Activated T-helper 1 cell treated with anti-CD3 and anti-CD28 coated beads, Interleukin-2, amount 50 U/mL, for 16 hours (primary cell): ENCODE measurements at places on chromosomes 11 and 22.

GRCh38 chr11:134333312-134333711, 1.5 kb downstream of the GLB1L2 start:
- DNase-seq, result no peak

GRCh38 chr11:67033661-67034166, 10.8 kb downstream of the SYT12 start:
- DNase-seq, result no peak

GRCh38 chr11:85347291-85347690, 279.9 kb downstream of the DLG2 start:
- no peak for DNase-seq

DNA sequence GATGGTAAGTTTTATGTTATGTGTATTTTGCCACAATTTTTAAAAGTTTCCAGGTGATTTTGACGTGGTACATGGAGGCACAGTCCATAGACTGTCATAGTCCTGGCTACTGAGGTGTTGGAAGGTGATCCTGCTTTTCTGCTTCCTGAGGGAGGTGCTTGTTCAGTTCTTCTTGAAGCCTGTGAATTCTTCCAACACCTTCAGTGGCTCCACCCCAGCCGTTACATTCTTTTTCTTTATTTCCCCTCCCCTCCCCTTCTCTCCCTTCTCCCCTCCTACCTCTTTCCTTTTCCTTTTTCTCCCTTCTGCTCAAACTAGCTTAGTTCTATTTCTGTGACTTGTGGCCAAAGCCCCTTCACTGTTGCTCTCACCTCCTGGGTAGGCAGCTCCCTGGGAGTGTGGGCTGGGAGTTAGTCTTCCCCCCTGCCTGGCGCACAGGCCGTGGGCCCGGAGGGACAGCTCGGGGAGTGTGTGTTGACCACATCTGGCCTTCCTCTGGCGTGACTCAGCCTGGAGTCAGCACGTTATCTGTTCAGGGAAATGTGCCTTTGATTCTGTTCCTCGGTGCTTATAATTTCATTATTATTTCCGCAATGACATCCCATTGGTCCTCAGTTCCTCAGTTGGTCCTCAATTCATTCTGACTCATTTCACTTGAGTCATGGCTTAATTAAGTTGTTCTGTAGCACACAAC, 566.2 kb downstream of the TBC1D22A start:
- no peak for DNase-seq

DNA sequence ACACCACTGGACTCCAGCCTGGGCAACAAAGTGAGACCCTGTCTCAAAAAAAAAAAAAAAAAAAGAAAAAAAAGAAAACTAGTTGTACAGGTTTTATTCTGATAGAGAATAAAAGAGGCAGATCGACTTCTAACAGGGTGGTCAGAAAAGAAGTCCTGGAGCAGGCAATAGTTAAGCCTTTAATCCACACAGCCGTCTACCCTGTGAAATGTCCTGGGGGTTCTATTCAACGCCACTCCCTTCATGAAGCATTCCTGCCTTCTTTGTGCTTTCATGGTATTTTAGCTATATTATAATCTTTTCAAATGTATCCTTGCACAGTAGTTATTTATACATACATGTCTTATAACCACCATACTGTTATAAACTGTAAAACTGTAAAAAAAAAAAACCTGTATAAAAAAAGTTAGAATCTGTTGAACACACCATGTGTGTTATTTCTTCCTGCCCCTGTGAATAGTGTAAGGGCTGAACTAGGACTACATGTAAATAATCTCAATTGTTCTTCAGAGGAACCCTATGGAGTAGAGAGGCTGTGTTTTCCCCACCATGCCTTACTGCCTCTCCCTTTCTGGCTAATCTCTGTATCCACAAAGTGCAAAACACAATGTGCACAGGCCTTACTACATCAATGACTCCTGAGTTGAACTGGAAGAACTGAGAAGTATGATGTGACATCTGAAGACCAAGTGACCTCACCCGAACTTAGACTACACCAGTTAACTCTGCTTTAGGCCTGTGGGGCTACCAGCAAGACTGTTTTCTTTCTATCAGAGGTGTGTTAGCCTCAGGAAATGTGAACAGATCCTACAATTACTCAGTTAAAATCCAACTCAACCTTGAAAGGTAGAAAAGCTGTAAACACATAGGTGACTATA, 25.3 kb downstream of the PRCP start:
- no peak for DNase-seq

GRCh38 chr11:35419184-35419829, at the start of gene SLC1A2:
TSS of gene SLC1A2 (minus strand) at chr11:35419558. CDS start at chr11:35418966, 592 bp downstream.
- DNase-seq, result no peak

DNA sequence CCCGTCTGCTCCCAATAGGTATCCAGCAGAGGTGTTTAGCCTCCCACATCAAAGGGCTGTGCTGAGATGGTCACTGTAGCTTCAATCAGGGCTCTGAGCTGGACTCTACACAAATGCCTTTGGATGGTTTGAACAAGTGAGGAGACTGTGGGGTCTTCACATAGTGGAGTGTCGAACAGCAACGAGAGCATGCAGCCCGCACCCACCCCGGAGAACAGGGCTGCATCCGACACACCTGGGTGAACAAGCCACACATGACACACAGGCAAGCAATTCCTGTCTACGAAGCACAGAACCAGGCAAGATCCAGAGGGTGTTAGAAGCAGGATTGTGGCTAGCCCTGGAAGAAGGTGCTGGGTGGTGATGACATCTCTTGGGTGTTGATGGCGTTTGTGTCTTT, 58.0 kb upstream of the FGF3 start:
- no peak for DNase-seq

GRCh38 chr11:428295-428694, 13.5 kb upstream of the SIGIRR start:
- no peak for DNase-seq

DNA sequence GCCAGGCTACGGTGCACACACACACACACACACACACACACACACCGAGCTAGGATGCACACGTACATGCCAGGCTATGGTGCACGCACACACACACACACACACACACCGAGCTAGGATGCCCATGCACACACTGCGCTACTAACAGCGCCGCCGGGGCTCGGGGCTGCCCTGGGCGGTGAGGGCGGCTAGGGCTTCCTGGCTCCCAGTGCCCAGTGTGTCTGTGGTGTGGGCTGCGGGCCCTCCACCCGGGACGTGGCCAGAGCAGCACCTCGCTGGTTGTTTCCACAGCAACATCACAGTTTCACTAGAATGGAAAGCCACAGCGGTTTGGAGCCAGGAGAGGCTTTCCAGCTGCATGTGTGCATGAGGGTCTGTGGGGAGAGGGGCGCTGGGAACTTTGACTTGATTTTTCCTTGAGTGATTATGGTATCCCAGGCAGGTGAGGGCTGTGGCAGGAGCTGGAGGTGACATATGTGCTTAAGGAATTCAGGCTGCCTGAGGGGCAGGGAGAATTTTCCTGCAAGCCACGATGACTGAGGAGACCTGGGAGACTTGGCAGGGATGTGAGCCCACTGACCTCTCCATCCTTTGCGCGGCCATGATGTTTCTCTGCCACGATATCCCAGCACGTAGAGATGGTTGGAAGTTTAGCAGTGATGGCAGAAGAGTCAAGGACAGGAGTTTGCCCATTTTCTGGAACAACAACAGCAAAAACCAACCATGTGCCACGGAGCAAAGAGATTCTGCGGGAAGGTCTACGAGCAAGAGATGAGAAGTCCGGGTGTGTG, 195.9 kb downstream of the SNX19 start:
- no peak for DNase-seq

GRCh38 chr11:20089796-20090653, 70.2 kb downstream of the DBX1 start:
- no peak for DNase-seq

GRCh38 chr11:117830674-117831351, 6.3 kb upstream of the FXYD2 start:
- DNase-seq, result no peak

GRCh38 chr11:71200761-71201160, 51.6 kb downstream of the SHANK2 start:
- no peak for DNase-seq
